ENCODE measurements at places on chromosomes 6 and 20.
A peak's percentile ranks its signal among the peaks of the same experiment; 100 is the strongest.

DNA sequence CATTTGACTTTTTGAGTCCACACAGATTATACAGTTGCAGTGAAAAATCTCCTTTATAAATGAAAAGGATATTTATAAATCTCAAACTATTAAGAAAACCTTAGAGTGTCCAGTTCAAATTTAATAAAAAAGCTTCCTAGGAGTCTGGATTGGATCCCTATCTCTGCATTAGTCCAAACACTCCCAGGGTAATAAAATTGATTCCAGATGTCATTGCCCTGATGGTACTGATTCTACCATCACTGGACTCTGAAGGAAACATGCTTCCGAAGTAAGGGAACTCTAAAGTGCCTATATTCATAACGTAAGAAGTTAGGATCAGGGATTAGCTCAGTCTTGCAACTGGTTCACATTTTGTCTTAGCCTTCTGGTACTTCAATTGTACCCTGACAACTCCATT, 1325.1 kb upstream of the MAP3K7 start:
- DNase-seq = no peak

GRCh38 chr6:151240791-151241642, 1.2 kb downstream of the AKAP12 start:
- DNase-seq = peak; percentile 40

GRCh38 chr6:132683543-132683942, 24.6 kb upstream of the TAAR1 start:
- DNase-seq = no peak

DNA sequence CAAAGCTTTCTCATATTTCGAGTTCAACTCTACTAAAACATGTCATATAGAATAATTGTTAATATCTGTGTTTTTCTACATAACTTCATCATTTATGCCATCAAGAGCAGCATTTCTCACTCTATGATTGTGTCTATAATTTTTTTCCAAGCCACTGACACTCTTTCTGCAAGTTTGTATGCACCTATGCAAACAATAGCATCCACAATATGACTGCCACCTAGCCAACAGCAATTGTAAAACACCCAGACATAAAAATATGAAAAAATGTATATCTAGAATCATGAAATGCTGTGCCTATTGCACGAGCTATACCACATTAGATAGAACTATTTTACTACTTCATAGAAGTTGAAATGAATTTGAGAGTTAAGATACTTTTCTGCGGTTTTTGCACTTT, 286.5 kb upstream of the MARCKS start:
- no peak for DNase-seq

- no peak for DNase-seq
These were observed 319.5 kb downstream of the TAF4 start for GRCh38 chr20:61746147-61746646.

- no peak for DNase-seq
These were observed 21.0 kb downstream of the ZC3H12D start for GRCh38 chr6:149463781-149464180.

DNA sequence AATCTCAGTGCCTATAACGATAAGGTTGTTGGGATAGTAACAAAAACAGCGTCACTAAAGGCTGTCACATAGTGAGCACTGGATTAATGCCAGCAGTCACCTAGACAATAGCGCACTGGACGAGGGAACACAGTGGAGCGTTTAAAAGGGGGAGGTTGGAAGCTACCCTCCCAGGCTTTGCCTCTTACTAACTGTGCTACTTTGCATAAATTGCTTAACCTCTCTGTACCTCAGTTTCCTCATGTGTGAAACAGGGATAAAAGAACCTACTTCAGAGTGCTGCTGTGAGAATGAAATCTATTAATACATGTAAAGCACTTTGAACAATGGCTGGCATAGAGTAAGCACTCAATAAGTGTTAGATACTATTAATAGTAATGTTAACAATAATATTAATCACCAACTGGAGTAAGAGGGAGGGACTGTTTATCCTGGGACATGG, 10.5 kb downstream of the BCL2L1 start:
- DNase-seq = no peak

DNA sequence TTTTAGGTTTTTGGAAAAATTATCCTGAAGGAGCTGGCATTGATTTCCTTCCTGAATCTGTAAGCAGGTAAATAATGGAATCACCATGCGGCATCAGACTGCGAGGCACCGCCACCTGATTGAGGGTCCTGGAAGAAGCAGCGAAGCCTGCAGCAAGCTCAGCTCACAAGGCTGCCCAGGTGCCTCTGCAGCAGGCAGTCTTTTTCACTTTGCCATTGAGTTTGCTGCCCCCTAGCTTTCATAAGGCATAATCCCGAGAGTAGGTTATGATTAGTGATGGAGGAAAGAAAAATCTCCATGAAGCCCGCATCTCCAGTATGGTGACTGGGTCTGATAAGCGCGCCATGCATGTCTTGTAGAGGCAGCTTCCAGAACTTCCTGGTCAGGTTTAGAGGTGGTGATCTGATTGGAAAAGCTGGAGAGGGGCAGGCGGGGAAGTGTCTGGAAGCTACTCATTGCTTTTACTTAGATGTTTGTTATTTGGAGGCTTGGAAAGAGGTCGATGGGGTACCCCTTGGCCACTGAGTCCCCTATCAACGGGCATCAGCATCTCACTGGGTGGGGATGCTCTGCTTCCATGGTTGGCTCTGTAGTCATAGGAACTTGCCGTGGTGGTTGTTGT, 26.7 kb downstream of the IYD start:
- DNase-seq = peak; percentile 67

- DNase-seq = no peak
These were observed 87.0 kb downstream of the CDH22 start for GRCh38 chr20:46221256-46221833.

- DNase-seq = no peak
These were observed 171.6 kb downstream of the UBE3D start for GRCh38 chr6:82893889-82894652.

- DNase-seq = no peak
These were observed 70.2 kb downstream of the RCAN2 start for GRCh38 chr6:46420921-46421638.

DNA sequence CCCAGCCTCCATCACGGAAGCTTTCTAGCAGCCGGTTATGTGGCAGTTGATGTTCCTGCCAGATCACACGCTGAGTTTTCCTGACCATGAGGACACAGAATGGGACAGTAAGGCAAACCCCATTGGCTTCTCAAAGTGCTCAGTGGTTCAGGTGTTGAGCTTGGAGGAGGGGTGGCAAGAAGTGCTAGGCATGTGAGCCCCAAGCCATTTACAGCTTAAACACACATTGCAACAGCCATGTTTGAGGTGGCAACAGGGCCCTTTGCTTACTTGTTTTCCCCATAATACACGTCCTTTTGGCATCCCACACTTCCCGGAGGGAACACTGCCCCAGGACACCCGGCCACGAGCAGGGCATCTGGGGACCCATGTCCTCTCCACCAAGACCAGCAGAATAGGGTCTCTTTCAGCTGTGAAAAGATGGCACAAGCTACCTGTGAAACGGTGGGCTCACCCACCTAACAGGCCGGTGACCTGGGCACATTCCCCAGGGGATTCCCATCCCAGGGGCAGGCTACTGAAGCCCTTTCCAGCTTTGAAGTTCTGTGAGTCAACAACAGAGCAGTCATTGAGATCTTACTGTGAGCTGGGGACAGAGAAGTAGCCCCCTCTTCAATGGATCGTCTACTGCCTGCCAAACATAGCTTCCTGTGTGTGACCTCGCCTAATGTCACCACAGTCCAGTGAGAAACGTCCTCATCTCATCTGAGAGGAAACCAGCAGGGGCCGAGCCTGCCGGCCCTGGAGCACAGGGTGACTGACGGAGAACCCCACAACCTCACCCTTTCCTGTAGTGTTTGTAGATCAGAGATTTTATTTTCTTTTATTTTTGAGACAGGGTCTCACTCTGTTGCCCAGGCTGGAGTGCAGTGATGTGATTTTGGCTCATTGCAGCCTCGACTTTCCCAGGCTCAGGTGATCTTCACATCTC, 4.0 kb upstream of the TLDC2 start:
- no peak for DNase-seq

Data from GM13976 (cell line).